Breast epithelium (tissue), 4 donors: ENCODE measurements at places on chromosomes 13 and 19. TPM values are rescaled to one million over a fixed set of nuclear protein-coding genes. Genes with fewer than 3 reads are reported as not detected.

- no peak for DNase-seq
Measured at GRCh38 chr13:98450026-98450425, 126.9 kb downstream of the STK24 start.

GRCh38 chr13:93268327-93269028 is 41.9 kb downstream of the GPC6 start:
- DNase-seq = no peak

DNA sequence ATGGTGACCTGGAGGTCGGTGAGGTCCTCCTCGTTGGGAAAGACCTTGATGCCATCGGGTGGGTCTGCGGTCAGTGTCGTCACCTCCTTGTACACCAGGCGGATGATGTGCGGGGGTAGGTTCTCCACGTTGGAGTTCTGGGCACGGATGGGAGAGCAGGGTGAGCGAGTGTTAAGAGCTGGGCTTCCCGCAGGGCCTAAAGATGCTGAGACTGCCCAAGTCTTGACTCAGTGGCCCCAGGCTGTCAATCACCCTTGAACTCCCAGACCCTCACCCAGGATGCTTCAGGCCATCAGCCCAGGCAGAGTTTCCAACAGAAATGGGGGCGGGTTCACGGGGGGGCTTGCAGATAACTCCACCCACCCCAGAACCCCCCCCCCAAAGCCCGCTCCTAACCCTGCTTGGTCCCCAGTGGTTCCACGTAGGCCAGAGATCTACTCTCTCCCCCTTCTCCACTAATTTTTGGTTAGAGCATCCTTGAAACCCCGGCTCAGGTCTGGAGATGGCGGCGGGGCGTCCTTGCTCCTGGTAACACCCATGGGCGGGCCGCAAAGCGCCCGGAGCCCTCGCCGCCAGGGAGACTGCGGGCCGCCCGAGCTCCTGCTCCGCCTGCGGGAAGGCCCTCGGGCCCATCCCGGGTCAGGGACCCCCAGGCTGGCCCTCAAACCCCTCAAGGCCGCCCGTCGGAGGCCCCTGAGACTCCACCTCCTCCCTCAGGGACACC is 600 bp downstream of the UBE2S start:
- no peak for DNase-seq

DNA sequence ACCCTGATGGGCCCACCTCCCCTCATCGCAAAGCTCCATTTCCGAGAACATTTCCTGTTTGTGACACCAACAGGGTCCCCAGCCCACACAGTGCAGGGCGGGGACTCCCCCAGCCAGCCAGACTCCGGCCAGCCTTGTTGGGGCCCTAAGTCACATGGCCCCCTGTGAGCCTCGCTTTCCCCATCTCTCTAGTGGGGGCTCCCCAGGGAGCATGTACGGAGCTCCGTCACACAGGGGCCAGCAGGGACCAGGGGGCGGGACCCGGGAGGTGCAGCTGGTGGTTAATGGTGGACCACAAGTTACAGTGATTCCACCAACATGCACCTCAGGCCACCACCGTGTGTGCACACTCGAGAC is 1.7 kb downstream of the TBXA2R start:
- DNase-seq = no peak

DNA sequence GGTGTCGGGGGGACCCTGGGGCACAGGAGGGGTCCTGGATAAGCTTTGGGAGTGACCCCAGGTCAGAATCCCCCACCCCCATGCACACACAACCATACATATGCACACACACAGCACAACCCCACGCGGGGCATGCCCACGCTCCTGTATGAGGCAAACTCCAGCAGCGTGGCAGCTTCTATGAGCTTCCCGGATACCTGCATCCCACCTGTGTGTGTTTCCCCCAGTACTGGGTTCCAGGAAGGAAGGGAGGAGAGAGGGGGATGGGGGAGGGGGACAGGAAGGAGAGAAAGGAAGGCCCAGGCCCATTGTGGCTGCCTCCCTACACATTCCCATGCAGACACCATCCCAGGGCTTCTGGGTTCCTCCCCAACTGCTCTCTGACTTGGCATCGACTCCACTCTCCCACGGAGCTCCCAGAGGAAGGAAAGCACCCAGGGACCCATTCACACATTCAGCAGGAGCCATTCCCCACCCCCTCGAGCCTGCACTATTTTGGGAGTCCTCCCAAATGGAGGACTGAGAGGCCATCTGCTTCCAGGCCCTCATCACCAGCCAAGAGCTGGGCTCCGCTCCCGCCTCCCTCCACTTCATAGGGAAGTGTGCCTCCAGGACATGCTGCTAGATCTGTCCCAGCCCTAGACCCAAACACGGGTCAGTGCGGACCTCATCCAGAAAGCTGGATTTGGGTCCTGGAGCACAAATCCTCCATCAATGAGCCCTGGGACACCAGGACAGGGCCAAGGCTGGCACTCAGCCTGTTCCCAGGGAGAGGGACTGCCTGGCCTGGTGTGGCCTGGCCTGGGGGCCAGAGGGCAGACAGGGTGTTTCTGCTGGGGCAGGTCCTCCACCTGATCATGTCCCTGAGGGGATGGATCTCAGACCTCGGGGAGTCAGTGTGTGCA is 13.2 kb downstream of the PRR36 start:
- no peak for DNase-seq

- DNase-seq = no peak
Measured at GRCh38 chr19:31952693-31953092, 392.7 kb upstream of the ZNF507 start.

DNA sequence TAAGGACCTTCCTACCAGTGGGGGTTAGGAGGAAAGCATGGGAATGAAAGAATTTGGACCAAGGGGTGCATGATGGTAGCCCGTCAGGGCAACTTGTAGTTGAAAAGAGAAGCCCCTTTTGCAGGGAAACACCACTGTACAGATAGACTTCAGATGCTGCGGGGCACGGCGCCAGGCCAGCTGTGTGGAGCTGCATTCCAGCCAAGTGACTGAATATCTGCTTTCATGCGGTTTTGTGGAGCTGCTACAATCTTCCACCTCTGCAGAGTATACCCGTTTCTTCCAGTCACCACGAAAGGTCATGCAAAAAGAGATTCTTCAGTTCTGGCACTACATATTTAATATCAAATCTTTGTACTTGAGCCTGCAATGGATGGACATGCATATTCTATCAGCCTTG is 104.7 kb downstream of the RGCC start:
- no peak for DNase-seq

- DNase-seq = no peak
Measured at GRCh38 chr13:48004201-48004600, 3.1 kb upstream of the SUCLA2 start.

- no peak for DNase-seq
Measured at GRCh38 chr13:29763436-29764180, 86.8 kb downstream of the UBL3 start.

- no peak for DNase-seq
Measured at GRCh38 chr19:41194157-41194552, 1.1 kb downstream of the CYP2S1 start.

DNA sequence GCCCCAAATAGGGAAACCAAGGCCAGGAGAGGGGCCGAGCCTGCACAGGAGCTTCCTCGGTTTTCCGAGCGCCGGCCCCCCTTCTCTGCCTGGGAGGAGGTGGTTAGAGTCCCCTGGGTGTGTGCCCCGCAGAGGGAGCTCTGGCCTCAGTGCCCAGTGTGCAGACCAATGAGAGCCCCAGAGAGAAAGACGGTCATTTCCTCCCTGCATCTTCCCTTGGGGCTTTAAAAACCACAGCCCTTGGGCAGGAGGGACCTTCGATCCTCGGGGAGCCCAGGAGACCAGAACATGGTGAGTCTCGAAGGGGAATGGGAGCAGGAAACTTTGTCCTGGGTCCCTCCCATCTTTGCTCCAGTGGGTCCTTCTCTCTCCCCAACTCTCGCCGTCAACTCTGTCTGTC is at the start of gene C5AR1:
Gene C5AR1, plus strand, starts transcription at position 254 of the 400 bp plus-strand sequence. Its CDS starts 35 bp downstream, at position 289.
- no peak for DNase-seq

GRCh38 chr19:17347361-17347760 is 10.0 kb downstream of the GTPBP3 start:
- no peak for DNase-seq

- no peak for DNase-seq
Measured at GRCh38 chr19:38263689-38264485, 486 bp upstream of the SPINT2 start.

DNA sequence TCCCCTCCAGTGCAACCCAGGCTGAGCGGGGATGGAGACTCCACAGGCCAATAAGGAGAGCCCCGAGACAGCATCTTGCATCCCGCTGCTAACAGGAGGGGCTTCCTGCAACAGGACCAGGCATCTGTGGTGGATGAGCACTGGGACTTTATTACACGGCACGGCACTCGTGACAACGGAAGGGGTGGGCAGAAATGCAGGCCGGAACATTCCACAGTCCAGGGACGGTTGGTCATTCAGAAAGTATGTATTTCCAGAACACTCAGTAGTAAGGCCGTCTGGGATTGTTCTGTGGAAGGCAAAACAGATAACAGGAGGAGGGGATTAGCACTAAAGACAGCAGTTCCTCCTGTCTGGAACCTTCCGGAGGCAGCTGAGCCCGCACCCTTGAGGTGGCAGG is 3.3 kb upstream of the TM6SF2 start:
- DNase-seq = no peak

- DNase-seq = no peak
Measured at GRCh38 chr19:39949026-39949747, 14.8 kb upstream of the FCGBP start.

DNA sequence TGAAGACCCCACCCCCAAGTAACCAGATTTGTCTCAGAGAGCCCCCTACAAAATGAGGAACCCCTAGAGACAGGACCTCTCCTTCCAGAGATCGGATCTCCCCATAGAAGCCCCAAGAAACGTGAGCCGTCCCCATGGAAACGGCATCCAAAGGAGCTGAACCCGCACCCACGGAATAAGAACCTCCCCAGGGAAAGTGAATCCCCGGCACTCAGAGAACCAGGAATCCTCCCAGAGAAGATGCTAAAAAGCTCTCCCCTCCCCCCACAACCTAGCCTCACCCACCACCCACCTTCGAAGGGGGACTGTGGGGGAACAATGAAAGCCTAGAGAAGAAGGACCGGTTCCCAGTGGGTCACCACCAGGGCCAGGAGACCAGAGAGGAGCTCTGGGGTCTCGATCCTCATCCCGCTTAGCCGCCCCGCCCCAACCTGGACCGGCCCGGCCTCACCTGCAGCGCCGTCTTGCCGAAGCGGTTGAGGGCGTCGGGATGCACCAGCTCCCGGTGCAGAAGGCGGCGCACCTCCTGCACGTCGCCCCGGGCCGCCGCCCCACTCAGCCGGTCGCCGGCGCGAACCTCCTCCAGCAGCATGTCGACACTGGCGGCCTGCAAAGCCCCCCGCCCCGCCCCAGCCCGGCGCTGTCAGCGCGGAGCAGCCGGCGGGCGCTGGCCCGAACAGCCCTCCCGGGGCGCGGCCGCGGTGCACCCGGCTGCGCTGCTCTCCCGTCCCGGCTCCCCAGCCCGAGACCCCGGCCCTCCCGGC is 535 bp downstream of the CDKN2D start:
- peak; percentile 63 for DNase-seq

GRCh38 chr13:114147803-114148520 is 15.5 kb upstream of the RASA3 start:
- DNase-seq = no peak

DNA sequence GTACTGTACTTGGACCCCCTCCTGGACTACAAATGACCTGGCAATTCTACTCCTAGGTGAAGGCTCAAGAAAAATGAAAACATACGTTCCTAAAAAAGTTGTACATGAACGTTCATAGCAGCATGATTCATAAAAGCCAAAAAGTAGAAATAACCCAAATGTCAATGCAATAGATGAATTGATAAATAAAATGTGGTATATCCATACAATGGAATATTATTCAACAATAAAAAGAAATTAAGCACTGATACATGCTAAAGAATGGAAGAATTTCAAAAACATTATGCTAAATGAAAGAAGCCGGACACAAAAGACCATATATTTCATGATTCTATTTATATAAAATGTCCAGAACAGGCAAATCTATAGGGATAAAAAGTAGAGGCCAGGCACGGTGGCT is 9.5 kb downstream of the ZNF432 start:
- DNase-seq = no peak

DNA sequence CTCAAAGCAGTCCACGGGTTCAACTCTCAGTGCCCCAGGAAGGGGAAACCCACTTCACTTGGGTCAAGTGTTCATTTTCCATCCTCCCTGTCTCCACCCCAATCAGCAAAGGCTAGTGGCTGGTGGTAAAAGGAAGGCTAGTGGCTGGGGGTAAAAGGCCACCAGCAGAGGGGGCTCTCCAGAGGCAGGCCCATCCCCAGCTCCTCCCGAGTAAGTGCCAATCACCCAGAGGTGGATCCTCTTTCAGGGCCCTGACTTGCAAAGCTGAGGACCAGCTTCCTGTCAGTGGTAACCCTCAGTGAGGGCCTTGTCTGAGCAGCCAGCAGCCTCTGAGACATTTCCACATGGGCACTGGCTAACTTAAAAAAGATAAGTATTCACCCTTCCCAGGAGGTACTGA is 22.0 kb upstream of the TPT1 start:
- no peak for DNase-seq

DNA sequence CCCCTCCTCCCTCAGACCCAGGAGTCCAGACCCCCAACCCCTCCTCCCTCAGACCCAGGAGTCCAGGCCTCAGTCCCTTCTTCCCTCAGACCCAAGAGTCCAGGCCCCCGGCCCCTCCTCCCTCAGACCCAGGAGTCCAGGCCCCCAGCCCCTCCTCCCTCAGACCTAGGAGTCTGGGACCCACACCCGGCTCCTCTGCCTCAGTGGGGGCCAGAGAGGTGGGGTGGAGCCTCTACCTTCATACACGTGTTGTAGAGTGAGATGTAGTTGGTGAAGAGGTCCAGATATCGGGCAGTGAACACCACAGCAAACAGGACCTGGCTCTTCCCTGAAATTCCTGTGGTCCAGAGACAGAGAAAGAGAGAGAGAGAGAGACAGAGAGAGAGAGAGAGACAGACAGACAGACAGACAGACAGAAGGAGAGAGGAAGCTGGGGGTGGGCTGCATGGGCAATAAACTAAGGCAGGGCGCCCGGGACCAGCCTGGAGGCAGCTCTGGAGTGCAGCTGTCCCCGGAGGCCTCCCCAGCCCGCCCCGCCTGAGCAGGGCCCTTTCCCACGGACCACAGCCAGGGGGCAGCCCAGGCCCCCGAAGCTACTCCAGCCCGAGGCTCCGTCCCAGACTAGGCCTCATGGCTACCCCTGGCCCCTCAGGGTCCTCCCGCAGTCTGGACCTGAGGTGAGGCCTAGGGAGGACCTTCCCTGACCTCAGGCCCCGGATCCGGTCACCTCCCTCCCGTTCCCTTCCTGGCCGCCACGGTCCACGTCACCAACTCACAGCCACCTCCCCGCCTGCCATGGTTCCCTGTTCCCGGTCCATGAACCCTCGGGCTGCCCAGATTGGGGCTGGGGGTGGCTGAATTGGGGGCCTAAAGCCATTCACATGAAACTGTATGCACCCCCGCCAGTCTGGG is 907 bp downstream of the KDELR1 start:
- DNase-seq = peak; percentile 50

Gene FCHO1
- total RNA-seq = 1.6 TPM

Gene PGLYRP1
- total RNA-seq = not detected

Gene GARIN5A
- total RNA-seq = 1.3 TPM

Gene PLK5
- 0.44 TPM for total RNA-seq

Gene CDX2
- total RNA-seq = 0.33 TPM

Gene LRP3
- total RNA-seq = 15.1 TPM

Gene ZNF414
- 13.5 TPM for total RNA-seq

Gene PNMA8A
- 2.3 TPM for total RNA-seq
